Activated naive CD4-positive, alpha-beta T cell treated with anti-CD3 and anti-CD28 coated beads, Interleukin-2, amount 10 ng/mL, durations not matched to agents 7 days and 5 days (primary cell): ENCODE measurements at places on chromosomes 6 and 20.

DNA sequence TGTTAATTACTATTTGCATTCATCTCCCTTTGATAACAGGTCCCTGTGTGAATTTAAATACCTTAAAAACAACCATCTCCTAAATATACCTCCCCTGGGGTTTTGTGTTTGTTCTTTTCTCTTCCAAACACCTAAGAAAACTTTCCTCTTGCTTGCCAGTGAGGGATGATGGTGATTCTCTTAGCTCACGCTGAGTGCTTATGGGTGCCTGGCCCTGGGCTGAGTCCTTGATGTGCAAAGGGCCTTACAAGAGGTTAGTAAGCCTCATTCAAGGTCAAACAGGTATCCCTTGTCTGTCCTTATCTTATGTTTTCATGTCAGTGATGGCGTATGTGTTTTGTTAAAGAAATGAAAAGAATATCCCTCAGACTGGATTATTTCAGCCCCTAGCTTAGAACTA, 76.3 kb downstream of the SYCP2L start:
- DNase-seq: no peak

DNA sequence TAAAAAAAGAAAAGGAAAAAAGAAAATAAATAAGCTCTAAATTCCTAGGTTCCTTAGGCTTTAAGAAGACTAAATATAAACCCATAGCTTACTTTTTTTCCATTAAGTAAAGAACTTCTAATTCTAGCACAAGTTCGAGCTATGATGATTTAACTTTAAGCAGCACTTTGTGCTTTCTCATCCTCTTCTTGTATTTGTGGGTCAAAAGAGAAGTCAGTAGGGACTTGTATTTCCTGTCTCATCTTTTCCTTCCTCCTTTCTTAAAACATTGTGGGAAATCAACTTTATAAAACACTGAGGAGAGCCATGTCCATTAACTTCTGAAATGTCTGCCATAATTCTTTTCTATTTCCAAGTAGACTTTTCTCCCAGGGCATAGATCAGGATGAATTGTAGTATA, 637.7 kb upstream of the CITED2 start:
- DNase-seq: no peak

DNA sequence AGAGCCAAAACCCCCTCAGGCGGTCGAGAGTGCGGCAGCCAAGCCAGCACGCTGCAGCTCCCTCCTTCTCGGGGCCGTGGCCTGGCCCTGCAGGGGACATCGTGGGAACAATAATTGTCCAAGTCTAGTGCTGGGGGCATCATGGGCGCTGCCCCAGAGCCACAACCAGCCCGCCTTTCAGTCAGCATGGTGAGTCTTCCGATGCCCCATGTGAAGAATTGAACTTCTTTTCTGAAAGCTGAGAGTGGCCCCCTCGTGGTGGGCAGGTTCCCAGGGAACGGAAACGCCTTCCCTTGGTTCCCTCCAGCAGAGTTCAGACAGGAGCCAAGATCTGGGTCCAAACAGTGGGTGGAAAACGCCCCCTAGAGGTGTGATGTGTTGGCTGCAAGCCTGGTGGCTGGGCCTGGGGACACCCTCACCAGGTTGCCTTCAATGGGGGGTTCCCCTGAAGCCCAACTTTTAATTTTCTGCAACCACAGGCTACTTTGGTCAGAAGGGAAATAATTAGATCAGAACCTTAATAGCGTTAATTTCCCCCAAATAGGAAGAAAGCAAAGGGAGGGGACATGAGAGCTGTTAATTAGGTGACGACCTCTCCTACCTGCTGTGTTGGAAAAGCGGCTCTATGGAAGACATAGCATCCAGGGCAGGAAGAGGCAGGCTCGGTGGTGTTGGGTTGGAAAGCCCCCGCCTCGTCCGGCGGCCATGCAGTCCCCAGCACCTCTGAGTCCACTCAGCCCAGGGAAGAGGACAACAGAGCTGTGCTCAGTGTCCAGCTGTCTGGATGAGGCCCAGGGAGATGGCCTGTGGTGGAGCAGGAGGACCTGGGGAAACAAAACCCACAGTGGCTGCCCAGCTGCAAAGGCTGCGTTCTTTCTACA, 4.7 kb upstream of the MRGBP start:
- DNase-seq: peak; percentile 88

GRCh38 chr20:18404172-18404571, 62.7 kb downstream of the DZANK1 start:
- no peak for DNase-seq

DNA sequence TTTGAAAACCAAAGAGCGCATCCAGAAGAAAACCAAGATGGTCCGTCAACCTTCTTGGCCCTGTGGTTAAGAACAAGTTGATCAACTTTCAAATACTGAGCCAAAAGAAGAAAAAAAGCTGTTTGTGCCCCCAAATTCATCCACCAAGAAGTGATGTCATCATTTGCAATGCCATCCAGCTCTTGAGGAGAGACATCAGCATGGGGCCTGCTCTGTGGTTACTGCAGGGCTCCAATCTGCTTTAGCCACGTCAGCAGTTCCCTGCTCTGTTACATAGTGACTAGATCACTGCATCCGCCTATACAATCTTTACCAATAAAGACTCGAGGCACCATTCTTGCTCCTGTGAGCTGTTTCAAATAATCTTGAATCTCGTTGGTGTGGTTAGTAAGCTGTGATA, 75.0 kb upstream of the BLCAP start:
- no peak for DNase-seq

GRCh38 chr6:134676307-134677281, 273.3 kb downstream of the ALDH8A1 start:
- no peak for DNase-seq

DNA sequence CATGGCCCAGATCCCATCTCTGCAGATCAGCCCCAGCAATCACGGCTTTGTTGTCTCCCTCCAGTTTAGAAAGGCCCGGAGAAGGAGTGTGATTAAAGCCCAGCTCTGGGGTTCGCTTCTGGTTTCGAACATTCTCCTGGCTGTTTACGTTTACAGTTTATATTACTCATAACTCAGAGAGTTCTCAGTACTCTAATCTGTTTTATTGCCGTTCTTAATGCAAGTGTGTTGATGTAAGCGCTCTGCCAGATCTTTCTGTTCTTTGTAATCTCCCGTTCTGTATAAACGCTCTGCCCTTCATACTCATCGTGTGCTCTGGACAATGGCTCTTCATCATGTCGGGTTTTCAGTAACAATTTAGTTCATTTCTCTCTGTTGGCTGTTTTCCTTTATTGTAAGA, 118.0 kb upstream of the PRND start:
- DNase-seq: no peak
